Activated naive CD8-positive, alpha-beta T cell treated with anti-CD3 and anti-CD28 coated beads, Interleukin-2, amount 50 U/mL, for 16 hours (primary cell): ENCODE measurements at places on chromosomes 1 and 21.

GRCh38 chr1:173871091-173871490 is 2.9 kb downstream of the ZBTB37 start:
- no peak for DNase-seq

DNA sequence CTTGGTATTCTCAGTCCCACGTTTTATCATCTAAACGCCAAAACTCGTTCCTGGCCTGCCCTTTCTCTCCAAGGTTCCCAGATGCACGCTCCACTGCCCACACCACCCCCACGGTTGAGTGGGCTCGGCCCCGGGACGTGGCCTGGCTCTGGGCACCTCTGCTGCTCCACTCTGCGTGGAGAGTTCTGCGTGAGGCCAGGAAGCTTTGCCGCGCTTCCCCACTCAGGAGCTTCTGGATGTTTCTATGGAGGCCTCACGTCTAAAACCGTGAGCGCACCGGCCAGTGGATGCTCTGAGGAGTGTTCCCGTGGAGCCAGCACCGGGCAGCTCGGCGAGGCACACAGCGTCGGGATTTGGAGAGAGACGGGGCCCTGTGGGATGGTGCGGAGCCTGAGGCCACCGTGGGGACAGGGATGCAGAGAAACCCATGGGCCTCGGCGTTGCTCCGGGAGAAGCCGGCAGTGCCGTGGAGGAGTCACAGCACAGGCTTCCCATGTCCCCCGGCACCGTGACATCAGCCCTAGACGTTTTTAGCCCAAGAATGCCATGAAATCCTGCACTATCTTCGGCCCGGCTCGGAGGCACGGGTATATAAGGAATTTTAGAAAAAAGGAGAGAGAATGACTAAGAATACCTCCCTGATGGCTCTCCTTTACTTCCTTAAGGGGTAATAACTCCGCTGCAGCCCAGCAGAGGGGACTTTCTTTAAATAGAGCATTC is 125.9 kb downstream of the PRDM16 start:
- no peak for DNase-seq

- no peak for DNase-seq
These were observed 101.1 kb upstream of the JUN start for GRCh38 chr1:58884706-58885661.

- no peak for DNase-seq
These were observed 36.6 kb downstream of the GJA5 start for GRCh38 chr1:147723691-147724323.

DNA sequence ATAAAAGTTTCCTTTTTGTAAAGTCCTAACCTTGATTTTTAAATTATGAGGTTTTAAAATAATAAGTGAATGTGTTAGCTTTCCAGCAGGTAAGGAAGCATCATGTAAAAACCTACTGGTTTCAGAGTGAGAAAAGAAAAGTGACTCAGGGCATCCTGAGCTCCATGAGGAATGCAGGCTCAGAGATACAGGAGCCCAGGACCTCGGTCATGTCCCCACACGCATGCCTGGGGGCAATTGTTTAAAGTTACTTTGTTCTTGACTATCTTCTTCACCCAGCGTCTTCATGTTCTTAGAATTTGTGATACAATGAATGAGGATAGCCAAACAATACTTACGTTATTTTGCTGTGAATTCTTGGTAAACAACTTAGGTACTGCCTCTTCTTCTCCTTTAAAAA is 117.4 kb upstream of the PLPPR5 start:
- DNase-seq, result no peak

DNA sequence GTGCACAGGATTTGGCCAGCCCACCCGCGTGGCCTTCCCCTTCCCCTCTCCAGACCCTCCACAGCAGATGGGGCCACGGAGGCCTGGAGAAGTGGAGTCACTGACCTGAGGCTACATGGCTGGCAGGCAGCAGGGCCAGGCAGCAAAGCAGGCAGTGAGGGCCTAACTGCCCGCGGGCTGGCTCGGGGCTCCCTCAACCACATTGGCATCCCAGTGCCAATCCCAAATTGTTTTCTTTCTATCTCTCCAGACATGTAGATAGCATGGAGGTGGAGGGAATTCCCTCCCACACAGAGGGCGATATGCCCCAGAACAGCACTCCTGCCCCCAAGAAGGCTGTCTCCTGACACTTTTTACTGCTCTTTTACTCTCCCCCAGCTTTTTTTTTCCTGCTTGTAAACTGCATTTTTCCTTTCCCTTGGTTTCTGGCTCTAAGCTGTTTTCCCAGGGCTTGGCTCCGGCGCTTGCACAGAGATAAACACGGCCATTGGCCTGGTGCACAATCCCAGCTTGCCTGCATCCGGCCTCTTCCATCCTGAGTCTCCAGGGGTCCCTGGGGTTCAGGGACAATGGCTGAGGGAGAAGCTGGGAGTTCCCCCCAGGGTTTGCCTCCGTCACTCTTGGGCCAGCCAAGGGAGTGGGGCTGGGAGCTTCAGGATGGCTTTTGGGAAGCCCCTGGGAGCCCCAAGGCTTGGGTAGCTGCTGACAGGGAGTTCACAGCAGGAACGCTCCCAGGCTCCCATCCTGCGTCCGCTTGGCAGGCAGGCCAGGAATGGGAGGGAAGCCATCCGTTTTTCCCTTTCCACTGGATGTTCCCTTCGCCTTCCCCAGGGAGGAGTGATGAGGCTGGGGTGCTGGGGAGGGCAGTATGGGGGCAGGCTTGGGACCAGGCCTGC is 7.0 kb downstream of the EPHX1 start:
- no peak for DNase-seq

- DNase-seq, result no peak
These were observed 13.7 kb upstream of the TRIM62 start for GRCh38 chr1:33195556-33195955.

GRCh38 chr1:64392109-64392508 is 77.8 kb upstream of the CACHD1 start:
- DNase-seq, result no peak

DNA sequence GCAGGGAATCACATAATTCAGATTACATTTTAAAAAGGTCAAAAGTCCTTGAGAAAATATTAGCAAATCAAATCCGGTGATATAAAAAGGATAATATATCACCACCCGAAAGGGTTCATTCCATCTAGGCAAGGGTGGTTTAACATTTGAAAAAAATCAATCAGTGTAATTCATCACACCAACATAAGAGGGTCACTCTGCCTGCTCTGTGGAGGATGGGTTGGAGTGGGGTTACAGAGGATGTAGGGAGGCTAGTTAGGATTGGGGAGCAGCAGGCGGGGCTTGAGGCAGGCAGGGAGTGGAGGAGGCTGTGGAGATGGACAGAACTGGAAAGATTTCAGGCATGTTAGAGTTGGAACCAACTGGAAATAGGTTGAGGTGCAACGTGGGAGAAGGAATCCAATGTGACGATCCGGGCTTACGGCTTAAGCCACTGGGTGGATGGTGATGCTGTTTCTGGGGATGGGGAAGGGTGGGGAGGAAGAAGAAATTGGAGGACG is 12.5 kb downstream of the ADORA1 start:
- DNase-seq, result no peak

DNA sequence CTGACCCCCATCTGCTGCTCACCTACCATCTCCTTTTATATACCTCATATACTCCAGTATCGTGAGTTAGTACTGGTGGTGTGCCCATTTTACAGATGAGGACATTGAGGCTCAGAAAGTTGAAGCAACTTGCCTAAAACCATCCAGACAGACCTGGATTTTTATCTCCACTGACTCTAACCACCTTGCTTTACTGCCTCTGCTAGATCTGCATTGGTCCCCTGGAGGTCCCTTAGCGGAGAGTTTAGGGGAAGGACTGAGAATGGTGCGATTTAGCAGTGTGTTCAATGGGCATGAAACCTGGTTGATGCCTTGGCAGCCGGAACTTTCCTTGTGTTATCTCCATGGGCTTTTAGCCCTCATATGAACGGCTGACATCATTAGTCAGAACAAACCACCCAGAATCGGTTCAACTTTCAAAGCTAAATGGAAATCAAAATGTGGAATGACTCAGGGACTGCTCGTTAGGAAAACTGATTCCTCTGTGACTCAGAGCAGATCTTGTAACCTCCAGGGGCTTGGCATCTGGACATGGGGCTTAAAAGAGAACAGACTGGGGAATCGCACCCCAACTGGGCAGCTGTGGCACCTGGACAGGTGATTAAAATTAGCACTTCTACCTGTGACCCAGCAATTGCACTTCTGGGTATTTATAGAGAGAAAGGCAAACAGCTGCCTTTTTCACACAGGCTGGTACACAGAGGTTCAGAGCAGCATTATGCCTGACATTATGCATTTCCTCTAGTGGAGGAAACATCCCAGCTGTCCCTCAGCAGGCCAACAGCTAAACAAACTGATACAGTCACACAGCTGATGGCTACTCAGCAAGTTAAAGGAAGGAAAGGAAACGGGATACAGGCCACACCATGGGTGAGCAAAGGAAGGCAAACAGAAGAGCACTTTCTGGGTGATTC is 25.3 kb downstream of the TMEM51 start:
- no peak for DNase-seq

- no peak for DNase-seq
These were observed 73.2 kb downstream of the CD58 start for GRCh38 chr1:116497656-116498055.

- peak; percentile 7 for DNase-seq
These were observed 141.4 kb upstream of the ARHGEF16 start for GRCh38 chr1:3312898-3313575.

DNA sequence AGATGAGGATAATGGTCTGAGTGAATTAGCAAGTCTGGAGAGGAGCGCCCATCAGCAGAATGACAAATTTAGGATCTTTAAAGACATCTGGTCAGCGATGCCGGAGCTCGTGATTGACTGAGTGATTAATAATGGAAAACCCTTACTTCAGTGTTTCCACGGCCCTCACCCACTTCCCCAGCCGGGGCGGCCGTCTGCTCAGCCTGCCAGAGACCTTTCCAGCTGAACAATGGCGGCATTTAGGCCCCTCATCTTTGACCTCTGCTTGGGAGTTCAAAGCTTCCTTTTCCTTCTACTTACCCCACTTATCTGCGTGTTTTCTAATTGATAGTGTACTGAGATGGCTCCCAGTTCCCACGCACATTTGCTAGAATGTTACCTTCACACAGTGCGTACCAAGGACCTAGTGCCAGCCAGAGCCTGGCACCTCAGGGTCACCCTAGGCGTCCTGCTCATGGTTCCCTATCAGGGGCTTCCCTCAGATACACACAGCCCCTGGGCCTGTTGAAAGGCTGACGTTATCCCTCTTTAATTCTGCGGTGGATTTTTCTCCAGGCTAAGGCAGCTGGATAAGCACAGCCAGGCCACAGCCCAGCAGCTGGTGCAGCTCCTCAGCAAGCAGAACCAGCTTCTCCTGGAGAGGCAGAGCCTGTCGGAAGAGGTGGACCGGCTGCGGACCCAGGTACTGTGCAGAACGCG is 232.8 kb downstream of the SDCCAG8 start:
- DNase-seq, result no peak

GRCh38 chr21:14581902-14582457 is 35.9 kb upstream of the SAMSN1 start:
- DNase-seq, result no peak

DNA sequence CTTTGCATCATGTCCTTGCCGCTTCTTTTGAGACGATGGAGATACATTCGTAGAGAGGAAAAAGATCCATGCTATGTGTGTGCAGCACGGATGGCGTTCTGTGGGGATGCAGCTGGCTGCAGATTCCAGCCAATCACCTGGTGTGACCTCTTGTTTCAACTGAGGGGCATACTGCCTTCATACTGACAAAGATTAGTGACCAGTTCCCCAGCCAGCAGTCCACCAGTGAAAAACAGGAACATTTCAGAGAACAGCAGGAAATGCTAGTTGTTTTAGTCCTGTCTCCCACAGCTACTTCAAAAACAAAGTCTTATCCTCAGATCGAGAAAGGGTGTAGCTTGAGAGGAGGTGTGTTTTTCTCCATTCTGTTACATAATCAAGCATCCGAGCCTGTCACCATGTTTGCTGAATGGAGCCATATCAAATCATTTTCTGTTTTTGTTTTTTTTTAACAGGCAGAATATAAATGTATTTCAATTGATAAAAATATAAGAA is 255.7 kb upstream of the FMN2 start:
- DNase-seq, result no peak

GRCh38 chr1:89465201-89465600 is 59.4 kb upstream of the LRRC8B start:
- no peak for DNase-seq
